AG09319 (cell line): ENCODE measurements at places on chromosomes 3 and 15.

- DNase-seq = no peak
Observed at GRCh38 chr3:160612386-160613075, 47.2 kb upstream of the KPNA4 start.

- DNase-seq = no peak
Observed at GRCh38 chr15:29331669-29332068, 62.0 kb upstream of the NSMCE3 start.

DNA sequence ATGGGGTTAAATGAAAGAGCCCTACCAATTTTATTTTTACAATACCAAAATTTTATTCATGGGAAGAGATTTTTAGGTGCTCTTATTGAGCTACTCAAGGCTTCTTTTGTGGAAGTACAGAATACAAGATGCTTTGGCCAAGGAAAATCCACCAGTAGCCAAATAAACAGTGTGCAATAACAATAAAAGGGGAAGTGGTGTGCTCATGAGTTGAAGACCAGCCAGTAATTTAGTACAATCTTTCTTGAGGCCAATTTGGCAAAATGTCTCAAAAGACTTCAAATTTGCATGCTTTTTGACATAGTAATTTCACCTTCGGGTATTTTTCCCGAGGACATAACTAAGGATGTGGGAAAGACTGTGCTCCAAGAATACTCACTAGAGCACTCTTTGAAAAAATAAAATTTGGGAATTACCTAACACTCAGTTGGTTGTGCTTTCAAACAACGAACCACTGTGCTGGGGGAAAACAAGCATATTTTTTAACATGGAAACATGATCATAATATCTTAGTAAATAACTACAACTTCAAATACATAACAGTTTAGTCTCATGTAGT is 294.0 kb downstream of the DIPK2A start:
- no peak for DNase-seq

DNA sequence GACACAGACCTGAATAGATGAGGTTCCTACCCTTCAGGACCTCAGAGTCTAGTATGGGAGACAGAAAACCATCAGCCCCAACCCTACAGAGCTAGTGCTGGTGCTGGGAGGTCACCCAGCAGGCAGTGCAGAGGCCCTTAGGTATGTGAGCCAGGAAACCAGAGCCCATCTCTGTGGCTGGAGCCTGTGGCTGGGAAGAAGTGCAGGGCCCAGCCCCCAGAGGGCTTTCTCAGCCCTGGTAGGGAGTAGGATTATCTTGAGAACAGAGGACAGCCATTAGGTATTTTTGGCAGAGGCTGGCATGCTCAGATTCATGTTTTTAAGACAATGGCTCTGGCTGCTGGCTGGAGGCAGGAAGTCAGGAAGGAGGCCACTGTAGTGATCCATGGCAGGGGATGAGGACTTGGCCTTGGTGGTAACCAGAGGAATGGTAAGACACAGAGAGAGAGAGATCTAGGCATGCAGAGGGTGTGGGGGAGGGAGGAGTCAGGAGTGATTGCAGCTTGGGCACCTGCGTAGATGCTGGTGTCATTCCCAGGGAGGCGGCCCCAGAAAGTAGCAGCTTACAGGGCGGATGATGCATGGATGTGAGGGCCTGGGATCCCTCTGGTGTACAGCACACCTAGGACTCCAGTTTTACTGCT is 220.9 kb upstream of the EIF1B start:
- DNase-seq = no peak

- DNase-seq = no peak
Observed at GRCh38 chr3:19931180-19931692, 2.8 kb downstream of the EFHB start.

GRCh38 chr3:65170390-65171042 is 482.7 kb upstream of the ADAMTS9 start:
- DNase-seq = no peak

GRCh38 chr3:151838574-151839312 is 24.8 kb downstream of the AADAC start:
- peak; percentile 69 for DNase-seq

DNA sequence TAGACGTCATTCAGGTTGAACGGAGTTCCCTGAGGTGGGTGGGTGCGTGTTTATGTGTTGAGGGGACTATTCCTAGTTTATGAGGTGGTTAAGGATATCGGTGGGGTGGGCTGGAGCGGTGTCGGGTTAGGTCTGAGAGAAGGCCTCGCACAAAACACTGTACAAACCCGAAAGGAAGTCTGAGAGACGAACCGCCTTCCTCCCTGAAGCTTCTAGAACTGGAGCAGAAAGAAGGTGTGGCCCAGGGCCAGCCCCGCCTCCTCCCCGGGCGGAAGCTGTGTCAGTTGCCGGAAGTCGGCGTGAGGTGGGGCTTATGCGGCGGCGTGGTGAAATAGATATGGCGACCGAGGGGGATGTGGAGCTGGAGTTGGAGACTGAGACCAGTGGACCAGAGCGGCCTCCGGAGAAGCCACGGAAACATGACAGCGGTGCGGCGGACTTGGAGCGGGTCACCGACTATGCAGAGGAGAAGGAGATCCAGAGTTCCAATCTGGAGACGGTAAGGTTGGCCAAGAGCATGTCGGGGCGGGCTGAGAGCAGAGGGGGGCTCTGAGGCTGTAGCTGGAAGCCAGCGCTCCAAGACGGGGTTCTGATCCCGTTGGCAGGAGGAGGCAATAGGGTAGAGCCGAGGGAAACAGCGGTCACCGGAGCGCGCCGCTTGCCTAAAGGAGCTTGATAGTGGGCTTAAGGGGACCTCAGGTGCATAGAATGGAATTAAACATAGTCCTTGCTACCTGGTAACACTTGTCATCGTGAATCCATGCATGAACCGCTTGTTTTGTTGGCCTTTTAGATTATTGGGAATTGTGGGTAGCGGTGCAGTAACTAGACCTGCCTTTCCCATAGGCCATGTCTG is at the start of gene HYPK:
TSS of gene HYPK (plus strand) at position 314 of the 856 bp plus-strand sequence. CDS start at position 338, 24 bp downstream.
- peak; percentile 72 for DNase-seq

DNA sequence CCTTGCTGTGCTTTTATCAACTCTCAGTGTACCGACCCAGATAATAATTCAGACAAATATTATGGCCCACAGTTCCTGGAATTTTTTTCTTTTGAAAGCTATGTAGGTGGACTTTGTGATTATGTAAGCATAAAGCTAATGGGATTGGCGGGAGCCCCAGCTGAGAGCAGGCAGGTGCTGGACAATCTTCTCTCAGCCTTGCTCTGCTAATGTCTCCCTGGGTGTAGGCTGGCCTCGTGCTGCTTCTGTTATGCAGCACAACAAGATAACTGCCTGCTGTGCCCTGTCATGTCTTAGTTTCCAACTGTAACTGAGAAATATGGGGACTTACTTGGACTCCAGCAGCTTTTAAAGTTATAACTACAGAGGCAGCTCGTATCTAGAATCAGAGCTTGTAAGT is 415.0 kb downstream of the PDCD6IP start:
- no peak for DNase-seq

GRCh38 chr15:33756961-33757360 is 211.3 kb upstream of the CHRM5 start:
- no peak for DNase-seq

DNA sequence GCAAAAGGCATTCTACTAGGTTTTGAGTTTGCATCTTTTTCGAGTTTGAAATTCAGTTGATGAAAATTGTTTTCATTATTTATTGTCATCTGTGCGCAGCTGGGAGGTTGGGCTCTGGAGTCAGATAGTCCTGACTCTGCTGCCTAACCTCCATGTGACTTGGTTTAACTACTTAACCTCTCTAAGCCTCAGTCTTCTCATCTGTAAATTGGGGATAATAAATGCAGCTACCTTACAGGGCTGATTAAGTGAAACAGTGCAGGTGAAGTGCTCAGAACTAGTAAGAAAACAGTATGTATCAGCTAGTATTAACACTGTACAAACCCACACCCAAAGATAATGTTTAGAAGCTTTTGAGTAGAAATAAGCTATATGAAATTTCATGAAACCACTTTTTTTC is 14.1 kb upstream of the UBE2E1 start:
- DNase-seq = no peak

- no peak for DNase-seq
Observed at GRCh38 chr3:187230011-187230410, 32.7 kb downstream of the RTP1 start.
